ENCODE measurements at places on chromosomes 5 and 9.

- no peak for DNase-seq
These were observed 108.5 kb downstream of the FEM1C start for GRCh38 chr5:115435778-115436712.

GRCh38 chr5:20029266-20029665 is 41.3 kb upstream of the CDH18 start:
- no peak for DNase-seq

- no peak for DNase-seq
These were observed 47.8 kb downstream of the RALGPS1 start for GRCh38 chr9:126962336-126962735.

- no peak for DNase-seq
These were observed 138.3 kb downstream of the ZDHHC21 start for GRCh38 chr9:14554886-14555285.

- no peak for DNase-seq
These were observed 8.6 kb downstream of the SLC12A2 start for GRCh38 chr5:128092144-128092543.

GRCh38 chr9:105357937-105358336 is 89.9 kb upstream of the FSD1L start:
- no peak for DNase-seq

DNA sequence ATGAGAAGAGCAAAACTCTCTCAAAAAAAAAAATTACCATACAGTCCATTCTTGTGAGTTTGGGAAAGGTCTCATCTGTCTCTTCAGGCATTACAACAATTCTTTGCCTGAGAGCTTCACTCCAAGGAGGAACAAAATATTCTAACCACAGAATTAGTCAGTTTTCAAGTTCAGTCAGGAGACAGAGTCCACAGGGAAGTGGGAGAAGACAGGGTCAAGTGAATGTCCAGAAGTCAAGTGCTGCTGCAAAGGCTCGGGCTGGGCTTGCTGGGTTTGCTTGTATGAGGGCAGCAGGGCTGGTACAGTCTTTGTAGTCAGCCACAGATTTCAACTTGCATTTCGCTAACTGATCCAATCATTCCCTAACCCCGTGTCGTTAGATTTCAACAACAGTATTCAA is 17.6 kb upstream of the HEXB start:
- DNase-seq: no peak

DNA sequence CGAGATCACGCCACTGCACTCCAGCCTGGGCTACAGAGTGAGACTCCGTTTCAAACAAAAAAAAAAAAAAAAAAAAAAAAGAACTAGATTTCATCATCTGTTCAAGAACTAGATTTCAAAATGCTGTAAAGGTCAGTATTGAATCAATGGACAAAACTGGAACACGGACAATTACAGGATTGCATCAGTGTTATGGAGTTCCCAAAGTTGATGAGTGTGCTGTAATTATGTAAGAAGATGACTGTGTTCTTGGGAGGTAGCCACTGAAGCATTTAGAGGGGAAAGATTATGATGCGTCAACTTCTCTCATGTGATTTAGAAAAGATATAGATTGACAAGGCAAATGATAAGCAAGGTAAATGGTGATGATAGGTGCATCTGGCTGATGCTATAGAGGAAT is 6.5 kb downstream of the FAM240B start:
- no peak for DNase-seq

- DNase-seq: no peak
These were observed 30.7 kb upstream of the C5orf58 start for GRCh38 chr5:170202117-170202516.

GRCh38 chr9:10875752-10876151 is 262.9 kb upstream of the PTPRD start:
- DNase-seq: no peak

GRCh38 chr9:130276955-130277354 is 11.4 kb downstream of the HMCN2 start:
- DNase-seq: no peak

DNA sequence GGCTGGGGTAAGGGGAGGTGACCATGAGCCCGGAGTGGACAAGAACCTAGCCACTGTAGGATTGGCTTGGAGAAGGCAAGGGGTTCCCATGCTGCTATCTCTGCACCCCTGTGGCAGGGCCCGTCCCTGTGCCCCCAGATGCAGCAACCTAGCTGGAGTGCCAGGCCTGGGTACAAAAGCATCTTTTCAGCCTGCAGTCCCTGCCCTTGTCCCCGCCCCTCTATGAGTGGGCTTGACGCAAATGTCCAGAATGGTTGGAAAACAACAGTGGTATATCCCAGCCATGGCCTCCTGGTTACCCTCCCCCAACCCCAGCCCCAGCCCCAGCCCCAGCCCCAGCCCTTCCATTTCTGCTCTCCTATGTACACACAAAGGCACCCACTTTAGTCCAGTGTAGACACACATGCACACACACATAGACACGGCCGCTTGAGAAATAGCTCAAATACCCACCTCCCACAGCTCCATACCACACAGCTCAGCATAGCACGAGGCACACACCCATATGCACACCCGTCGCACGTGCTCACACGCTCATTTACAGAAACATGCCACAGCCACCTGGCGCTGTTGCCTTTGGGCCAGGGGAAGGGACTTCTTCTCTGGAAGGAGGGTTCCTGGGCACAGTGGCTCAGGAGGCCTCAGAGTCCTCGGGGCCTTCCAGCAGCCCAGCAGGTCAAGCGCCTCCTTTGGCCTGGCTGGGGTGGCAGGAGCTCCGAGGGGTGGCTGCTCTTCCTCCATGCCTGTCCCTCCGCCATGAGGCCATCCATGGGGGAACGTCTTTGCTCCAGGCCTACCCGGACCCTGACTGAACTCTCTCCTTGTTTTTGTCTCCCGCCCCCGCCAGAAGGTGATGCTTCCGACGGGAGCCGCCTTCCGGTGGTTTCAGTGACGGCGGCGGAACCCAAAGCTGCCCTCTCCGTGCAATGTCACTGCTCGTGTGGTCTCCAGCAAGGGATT is 34.1 kb downstream of the CXXC5 start:
- no peak for DNase-seq

All from RPMI8226 (cell line).